A549 treated with Mapracorat at 1 μM for 4 hours (cell line): ENCODE measurements at places on chromosomes 2 and 18. TPM values are rescaled to one million over a fixed set of nuclear protein-coding genes. Genes with fewer than 3 reads are reported as not detected.

Gene HOXD13
- 0.12 to 0.30 TPM (median 0.22 TPM) in 5 replicates for total RNA-seq

Gene ARHGAP25
- 0.08 to 0.34 TPM (median 0.20 TPM) in 5 replicates for total RNA-seq

Gene VIT
- total RNA-seq = not detected in 5 replicates

Gene NUP35
- total RNA-seq = 30.1 to 37.4 TPM (median 31.3 TPM) in 5 replicates

Gene UGT1A4
- total RNA-seq = 0.07 to 0.12 TPM in 2 of 5 replicates, not detected in the others
